AG09309 (cell line): ENCODE measurements at places on chromosomes 6 and 20.
A peak's percentile ranks its signal among the peaks of the same experiment; 100 is the strongest.

DNA sequence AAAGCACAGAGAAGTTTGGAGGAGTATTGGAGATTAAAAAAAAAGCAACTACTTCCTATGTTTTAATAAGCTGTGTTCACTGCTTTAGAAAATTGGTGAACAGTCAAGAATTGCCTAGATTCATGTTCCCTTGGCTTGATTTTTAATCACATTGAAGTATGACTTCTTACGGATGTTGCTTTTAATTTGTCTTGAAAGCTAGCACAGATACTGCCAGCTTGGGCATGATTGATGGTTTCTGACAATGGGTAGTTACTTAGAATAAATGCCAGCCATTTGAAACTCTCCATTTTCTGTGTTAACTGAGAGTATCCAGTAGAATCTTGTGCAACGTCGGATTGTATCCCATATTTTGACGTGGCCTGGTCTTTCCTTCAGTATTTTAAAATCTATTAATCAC is 178.0 kb downstream of the DTNBP1 start:
- no peak for DNase-seq

DNA sequence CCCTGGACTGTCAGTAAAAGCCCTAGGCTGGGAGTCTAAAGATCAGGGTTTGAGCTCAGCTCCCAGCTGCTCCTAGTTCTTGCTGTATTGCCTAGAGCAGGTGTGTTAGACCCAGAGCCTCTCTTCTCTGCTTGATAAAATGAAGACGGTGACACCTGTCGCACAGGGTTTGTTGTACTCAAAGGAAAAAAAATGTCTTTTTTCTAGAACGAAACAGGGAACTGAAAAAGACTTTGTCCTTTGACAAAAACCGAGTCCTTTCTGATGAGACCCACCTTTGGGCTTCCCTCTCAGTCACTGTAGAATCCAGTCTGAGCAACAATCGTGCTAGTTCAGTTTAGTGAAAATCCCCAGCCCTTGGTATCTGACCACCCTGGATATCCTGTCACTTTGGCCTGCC is 102.1 kb upstream of the LAMP5 start:
- no peak for DNase-seq

DNA sequence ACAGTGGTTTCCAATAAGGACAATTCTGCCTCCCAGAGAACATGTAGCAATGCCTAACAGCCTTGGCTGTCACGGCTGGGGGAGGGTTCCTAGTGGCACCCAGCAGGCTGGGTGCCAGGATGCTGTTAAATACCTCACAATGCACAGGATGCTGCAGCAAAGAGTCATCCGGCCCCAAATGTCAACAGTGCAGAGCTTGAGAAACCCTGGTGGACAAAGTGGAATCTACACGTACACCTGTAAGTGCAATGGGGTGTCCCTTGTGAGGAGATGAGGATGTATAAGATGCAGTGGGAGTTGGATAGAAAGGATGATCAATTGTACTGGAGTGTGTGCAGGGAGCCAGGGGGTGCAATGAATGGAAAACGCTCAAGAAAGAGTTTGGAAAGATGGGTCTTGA is 142.4 kb downstream of the FNDC1 start:
- no peak for DNase-seq

DNA sequence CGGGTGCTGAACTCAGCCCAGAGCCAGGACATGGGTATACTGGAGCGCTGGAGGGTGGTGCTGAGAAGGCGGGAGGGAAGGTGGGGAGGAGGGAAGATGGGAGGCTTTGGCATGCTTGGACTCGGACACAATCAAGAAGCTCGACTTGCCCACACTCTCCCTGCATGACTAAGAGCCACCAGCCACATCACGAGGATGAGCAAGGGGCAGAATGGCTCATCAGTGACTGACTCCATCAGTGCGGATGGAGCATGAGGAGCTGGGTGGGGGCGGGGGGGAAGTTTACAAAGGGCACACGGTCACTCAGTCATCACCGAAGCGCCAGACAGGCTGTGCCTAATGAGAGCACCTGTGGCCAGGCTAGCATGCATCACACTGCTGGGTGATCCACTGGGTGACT is 222.8 kb downstream of the KIF16B start:
- DNase-seq, result peak; percentile 41

DNA sequence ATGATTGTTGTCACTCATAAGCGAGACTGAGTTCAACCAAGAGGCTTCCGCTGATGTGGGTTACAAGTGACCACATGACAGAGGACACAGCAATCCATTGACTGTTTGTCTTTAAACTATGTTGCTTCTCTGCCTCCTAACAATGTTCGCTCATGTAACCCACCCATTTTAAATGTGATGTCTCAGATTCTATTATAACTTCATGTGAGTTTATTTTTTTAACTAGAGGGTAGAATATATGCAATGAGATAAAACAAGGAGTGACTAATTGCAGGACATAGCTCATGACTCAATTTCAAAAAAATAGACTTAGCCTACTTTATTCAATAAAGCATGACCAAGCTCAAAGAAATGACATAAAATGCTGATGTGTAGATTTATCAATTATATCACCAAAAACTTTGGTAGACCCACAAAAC is 119.2 kb upstream of the SASH1 start:
- DNase-seq, result no peak

- DNase-seq, result no peak
These were observed 100.5 kb upstream of the SUPT3H start for GRCh38 chr6:45478240-45478639.

GRCh38 chr6:43856005-43856765 is 86.2 kb downstream of the VEGFA start:
- no peak for DNase-seq

- DNase-seq, result no peak
These were observed 98.7 kb downstream of the ANKRD60 start for GRCh38 chr20:58129721-58130151.

GRCh38 chr6:220721-221475 is 71.4 kb upstream of the DUSP22 start:
- DNase-seq, result no peak

- no peak for DNase-seq
These were observed 61.0 kb downstream of the ARHGAP18 start for GRCh38 chr6:129648819-129649491.

DNA sequence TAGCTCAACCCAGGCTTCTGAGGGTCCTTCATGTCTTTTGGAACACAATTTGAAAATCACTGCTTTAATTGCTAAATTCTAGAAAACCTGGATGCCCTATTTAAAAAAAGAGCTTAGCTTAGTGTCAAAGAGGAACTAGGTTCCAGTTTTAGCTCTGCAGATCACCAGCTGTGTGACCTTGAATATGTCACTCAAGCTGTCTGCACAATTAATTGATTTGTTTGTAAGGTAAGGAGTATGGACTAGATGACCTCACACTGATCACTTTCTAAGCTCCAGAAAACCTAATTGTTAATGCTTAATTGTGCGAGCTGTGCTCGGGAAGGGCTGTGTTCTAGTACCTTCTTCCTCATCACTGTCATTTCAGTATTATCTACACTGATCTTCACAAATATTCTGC is 26.2 kb downstream of the UTRN start:
- no peak for DNase-seq

GRCh38 chr6:75855052-75855451 is 106.0 kb downstream of the MYO6 start:
- DNase-seq, result peak; percentile 45
